Bronchial epithelial cell (primary cell): ENCODE measurements at places on chromosomes 1 and 21.

GRCh38 chr1:245375789-245376460 is 221.1 kb downstream of the KIF26B start:
- DNase-seq: no peak

GRCh38 chr1:98049370-98050135 is 128.7 kb upstream of the DPYD start:
- DNase-seq: no peak

DNA sequence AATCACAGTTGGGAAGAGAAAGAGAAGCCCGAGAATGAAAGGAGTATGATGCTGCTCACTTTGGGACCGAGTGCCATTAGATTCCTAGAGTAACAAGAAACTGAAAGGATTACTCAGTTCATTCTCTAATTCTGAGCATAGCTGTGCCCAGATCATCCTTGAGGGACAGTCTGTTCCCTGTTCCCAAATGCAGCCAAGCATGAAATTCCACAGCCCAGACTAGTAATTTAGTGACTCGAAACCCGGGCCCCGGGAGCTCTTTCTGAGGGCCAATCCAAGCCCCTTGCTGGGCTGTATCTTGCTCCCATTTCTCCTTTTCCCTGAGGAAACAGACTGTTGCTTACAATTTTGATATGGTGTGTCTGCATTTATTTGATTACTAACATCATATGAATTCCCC is 30.0 kb upstream of the ETS2 start:
- DNase-seq: no peak

DNA sequence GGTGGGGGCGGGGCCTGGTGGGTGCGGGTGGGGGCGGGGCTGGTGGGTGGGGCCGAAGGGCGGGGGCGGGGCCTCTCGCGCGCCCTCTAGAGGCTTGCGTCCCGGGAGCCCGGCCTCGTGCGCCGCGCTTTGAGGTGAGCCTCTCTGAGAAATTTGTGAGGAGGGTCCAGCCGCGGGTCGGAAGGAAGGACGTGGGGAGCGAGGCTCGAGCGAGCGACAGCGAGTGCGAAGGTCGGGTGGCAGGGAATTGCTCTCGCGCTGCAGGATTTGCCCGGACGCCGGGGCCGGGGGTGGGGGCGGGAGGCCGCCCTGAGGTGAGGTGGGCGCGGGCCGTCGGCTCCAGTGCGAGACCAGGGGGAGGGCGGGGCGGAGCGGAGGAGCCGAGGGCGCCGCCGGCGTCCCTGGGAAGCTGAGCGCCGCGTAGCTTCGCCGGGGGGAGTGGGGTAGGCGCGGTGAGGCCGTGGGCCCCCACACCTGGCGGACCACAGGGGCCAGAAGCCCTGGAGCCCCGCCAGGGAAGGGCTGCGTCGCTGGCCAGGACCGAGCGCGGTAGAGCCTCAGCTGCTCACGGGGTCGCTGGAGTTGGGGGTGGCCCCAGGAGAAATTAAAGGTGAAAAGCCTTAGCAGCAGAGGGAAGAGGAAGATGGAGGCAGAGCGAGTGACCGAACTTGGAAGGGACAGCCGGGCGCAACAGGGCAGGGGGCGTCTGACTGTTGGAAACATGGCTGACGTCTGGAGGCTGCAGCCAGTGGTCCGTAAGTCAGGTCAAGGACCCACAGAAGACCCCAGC is 754 bp upstream of the LSS start:
- no peak for DNase-seq
